ENCODE measurements at places on chromosomes 4 and X. TPM values are rescaled to one million over a fixed set of nuclear protein-coding genes. Genes with fewer than 3 reads are reported as not detected.

ARX gene
- total RNA-seq: 0.58 TPM

RAB33A gene
- total RNA-seq: 0.11 TPM

RPL9 gene
- 1,638 TPM for total RNA-seq

XKRX gene
- 0.89 TPM for total RNA-seq

MAGEC2 gene
- not detected for total RNA-seq

VGLL1 gene
- not detected for total RNA-seq

SASH3 gene
- total RNA-seq: not detected

FGFR3 gene
- total RNA-seq: 1.8 TPM

MAGEB2 gene
- total RNA-seq: not detected

DKK2 gene
- total RNA-seq: not detected

CXCL3 gene
- 2.6 TPM for total RNA-seq

CETN2 gene
- 71.4 TPM for total RNA-seq

FAM47B gene
- not detected for total RNA-seq

TMPRSS11D gene
- not detected for total RNA-seq

NDNF gene
- not detected for total RNA-seq

ESX1 gene
- total RNA-seq: 0.06 TPM

ENPEP gene
- total RNA-seq: 0.06 TPM

CCDC110 gene
- total RNA-seq: not detected

SPP1 gene
- total RNA-seq: 167 TPM

NEXMIF gene
- total RNA-seq: 0.01 TPM

RBMXL3 gene
- not detected for total RNA-seq

MGAT4D gene
- total RNA-seq: not detected

FAM9C gene
- not detected for total RNA-seq

NMU gene
- 0.52 TPM for total RNA-seq

SPOCK3 gene
- 0.22 TPM for total RNA-seq

Measured in A549 treated with dexamethasone at 1 μM for 4 hours (cell line).